Activated naive CD4-positive, alpha-beta T cell treated with Interleukin-2 at 50 U/mL for 16 hours (primary cell): ENCODE measurements at places on chromosomes 7 and 10.

- no peak for DNase-seq
Measured at GRCh38 chr10:112231602-112232400, 48.2 kb upstream of the GPAM start.

DNA sequence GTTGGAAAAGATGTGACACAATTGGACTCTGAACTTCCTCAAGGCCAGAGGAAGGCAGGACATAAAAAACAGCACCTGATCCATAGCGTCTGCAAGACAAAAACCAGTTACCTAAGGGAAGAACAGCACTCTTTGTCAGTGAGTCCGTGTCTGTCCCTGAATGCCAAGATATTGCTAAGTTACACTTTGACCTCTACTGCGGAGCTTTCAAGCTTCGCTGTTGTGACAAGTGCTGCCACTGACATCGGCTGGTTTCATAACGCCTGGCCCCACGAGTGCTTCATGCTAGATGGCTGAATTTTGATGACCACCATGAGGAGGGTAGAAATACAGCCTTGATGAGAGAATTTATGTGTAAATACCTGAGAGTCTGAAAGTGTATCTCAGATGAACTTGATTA lies 49.7 kb upstream of the JAZF1 start:
- DNase-seq: no peak

GRCh38 chr10:44395902-44396670 lies 11.2 kb upstream of the CXCL12 start:
- DNase-seq: no peak

GRCh38 chr7:45563401-45563800 lies 10.8 kb upstream of the ADCY1 start:
- DNase-seq: no peak

GRCh38 chr10:860519-860918 lies 71.0 kb downstream of the LARP4B start:
- DNase-seq: no peak

DNA sequence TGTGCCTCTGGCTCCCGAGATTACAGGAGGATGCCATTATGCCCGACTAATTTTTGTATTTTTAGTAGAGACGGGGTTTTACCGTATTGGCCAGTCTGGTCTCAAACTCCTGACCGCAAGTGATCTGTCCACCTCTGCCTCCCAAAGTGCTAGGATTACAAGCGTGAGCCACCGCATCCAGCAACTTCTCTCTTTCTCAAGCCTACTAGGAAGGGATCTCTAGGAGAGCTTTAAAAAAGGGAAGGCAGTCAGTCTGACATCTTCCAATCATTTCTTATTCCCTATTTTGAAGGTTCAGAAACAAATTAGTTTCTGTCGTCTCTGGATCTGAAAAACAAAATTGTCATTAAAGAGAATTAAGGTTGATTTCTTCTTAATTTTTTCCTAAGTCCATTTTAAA lies 2.5 kb upstream of the TMEM26 start:
- DNase-seq: no peak

DNA sequence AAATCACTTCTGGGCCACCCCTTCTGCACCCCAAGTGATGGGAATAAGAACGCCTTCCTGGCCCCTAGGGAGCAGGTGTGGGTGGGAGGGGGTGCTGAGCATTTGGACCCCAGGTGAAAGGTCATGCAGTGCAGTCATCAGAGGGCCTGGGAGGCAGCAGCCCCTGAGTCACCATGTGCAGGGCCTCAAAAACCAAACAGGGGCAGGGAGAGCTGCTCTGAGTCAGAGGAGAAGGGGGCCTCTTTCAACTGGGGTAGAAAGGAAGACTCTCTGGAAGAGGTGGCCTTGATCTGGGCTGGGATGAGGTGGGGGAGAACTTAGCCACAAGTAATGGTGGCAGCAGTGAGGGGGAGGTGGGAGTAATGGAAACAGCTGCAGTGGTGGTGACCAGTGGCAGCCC lies 164.3 kb downstream of the BUB3 start:
- DNase-seq: no peak
